ENCODE measurements at places on chromosomes 13 and 19. TPM values are rescaled to one million over a fixed set of nuclear protein-coding genes. Genes with fewer than 3 reads are reported as not detected.

DNA sequence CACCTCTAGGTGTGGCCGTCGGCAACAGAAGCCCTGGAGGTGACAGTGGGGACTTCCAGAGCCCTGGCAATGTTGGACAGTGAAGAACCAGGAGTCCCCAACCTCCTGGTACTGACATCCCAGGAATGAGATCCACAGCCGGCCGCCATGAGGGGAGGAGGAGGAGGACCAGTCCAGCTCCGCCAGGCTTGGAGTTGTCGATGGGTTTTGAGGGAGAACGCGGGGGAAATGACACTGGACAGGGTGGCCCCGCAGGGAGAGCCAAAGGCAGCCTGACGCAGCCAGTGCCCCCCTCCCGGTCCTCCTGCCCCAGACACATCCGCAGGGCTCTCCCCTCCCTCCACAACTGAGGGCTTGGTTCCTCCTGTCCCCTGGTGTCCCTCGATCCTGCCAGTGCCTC, 57.9 kb downstream of the SPACA7 start:
- no peaks in the 10 kb centered on the region for H3K36me3 ChIP-seq
- no peak overlapping the region for H3K27ac ChIP-seq
- DNase-seq, result peak; percentile 62
- H3K4me3 ChIP-seq, result no peak overlapping the region
- no peaks in the 10 kb centered on the region for H3K4me1 ChIP-seq
- H3K27me3 ChIP-seq, result peaks cover 2% of the 10 kb centered on the region

DNA sequence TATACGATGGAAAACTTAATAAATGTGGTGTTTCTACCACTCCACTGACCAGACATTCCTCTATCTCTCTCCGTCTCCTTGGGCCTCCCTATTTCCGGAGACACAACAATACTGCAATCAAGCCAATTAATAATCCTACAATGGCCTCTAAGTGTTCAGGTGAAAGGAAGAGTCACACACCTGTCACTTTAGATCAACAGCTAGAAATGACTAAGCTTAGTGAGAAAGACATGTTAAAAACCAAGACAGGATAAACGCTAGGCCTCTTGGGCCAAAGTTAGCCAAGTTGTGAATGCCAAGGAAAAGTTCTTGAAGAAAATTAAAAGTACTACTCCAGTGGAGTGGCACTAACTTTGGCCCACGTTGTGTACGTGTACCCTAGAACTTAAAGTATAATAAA, 22.5 kb downstream of the ZDHHC20 start:
- H3K4me3 ChIP-seq, result no peak overlapping the region
- no peaks in the 10 kb centered on the region for H3K4me1 ChIP-seq
- no peaks in the 10 kb centered on the region for H3K36me3 ChIP-seq
- peak overlapping the region; percentile 7 for H3K27ac ChIP-seq
- DNase-seq, result no peak

- no peaks in the 10 kb centered on the region for H3K36me3 ChIP-seq
- no peaks in the 10 kb centered on the region for H3K4me1 ChIP-seq
- no peak overlapping the region for H3K4me3 ChIP-seq
- no peak for DNase-seq
Measured at GRCh38 chr13:29077051-29077813, 257.1 kb downstream of the MTUS2 start.

DNA sequence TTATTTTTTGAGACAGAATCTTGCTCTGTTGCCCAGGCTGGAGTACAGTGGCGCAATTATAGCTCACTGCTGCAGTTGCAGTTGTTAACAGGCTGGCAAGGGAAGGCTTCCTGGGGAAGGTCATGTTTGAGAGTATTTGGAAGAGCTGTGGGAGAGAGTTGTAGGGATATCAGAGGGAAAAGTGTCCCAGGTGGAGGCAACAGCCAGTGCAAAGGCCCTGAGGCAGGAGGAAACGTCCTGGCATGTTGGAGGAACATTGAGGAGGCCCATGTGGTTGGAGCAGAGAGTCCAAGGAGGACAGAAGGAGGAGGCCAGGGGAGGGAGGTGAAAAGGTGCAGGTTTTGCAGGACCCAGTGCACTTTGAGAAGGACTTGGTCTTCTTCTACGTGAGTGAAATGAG, 2.2 kb upstream of the DUS3L start:
- H3K36me3 ChIP-seq, result no peaks in the 10 kb centered on the region
- H3K4me3 ChIP-seq, result no peak overlapping the region
- H3K27ac ChIP-seq, result no peak overlapping the region

DNA sequence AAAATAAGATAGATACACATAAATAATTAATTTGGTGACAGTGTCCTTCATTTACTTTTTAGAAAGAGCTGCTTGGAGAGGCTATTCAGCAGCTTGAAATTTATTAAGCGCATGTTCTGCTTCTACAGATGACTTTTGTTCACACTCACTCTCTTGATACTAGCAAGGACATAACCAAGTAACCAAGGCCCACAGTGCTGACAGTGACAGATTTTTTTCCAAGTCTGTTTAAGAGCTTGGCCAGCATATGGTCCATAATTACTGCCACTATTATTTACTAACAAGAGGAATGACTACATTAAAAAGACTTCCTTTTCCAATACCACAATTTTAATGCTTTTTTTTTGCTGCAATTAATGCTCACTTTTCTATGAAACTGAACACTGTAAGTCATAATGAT, 673.7 kb upstream of the MIR17HG start:
- no peaks in the 10 kb centered on the region for H3K4me1 ChIP-seq
- no peak for DNase-seq
- no peak overlapping the region for H3K27ac ChIP-seq
- H3K36me3 ChIP-seq, result no peaks in the 10 kb centered on the region
- H3K4me3 ChIP-seq, result no peak overlapping the region
- H3K27me3 ChIP-seq, result no peaks in the 10 kb centered on the region

GRCh38 chr19:2016041-2016807, 710 bp upstream of the BTBD2 start:
- peak overlapping the region; percentile 59 for H3K4me3 ChIP-seq
- H3K27me3 ChIP-seq, result no peaks in the 10 kb centered on the region
- H3K36me3 ChIP-seq, result no peaks in the 10 kb centered on the region
- peaks cover 3% of the 10 kb centered on the region for H3K4me1 ChIP-seq

DNA sequence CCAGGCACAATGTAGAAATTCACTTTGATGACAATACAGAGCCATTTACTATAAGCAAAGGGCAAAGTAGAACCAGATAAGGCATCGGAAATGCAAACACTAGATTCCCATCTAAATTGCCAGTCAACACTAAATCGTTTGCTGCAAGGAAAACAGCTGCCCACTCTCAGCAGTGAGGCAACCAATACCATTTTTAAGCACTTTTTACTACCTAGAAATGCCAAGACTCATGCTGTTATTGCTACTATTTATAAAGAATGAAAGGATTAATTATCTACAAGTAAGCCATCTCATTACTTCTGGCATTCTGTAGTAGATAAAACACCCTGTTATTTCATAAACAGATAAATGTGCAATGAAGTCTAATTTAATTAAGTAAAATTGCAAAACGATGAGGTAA, 422.0 kb downstream of the FGF14 start:
- no peaks in the 10 kb centered on the region for H3K36me3 ChIP-seq
- H3K27me3 ChIP-seq, result no peaks in the 10 kb centered on the region
- no peak overlapping the region for H3K4me3 ChIP-seq
- DNase-seq, result no peak

DNA sequence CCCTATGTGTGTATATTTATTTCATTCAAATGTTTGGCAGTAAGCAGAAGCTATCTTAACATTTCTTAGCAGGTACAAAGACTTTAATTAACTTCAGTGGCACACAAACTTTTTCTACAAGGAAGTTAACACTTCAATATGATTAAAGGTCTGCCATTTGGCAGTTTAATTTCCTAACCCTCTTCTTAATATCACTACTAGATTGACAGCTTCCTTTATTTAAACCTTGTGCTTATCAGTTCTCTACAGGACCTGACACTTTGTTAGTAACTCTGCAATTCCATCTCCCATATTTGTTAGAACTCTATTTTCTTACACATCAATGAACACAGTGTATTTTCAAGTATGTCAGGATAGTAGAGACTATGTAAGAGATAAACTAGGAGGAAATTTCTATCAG, 152.4 kb upstream of the ATXN8OS start:
- no peaks in the 10 kb centered on the region for H3K36me3 ChIP-seq
- H3K4me1 ChIP-seq, result no peaks in the 10 kb centered on the region
- no peak overlapping the region for H3K27ac ChIP-seq
- H3K27me3 ChIP-seq, result no peaks in the 10 kb centered on the region
- H3K4me3 ChIP-seq, result no peak overlapping the region
- no peak for DNase-seq

DNA sequence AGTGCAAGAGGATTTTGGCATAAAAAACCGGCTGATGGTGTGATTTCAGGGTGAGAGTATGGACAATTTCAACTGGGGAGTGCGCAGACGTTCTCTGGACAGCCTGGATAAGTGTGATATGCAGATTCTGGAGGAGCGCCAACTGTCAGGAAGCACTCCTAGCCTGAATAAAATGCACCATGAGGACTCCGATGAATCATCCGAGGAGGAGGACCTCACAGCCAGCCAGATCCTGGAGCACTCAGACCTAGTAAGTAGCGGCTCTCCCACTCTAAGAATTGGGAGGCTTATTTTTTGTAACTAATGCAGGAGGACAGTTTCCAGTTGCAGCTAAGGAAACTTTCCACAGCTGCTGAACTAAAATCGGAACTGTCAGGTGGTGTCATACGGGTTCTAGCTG, 53.6 kb downstream of the ZAR1L start:
- no peaks in the 10 kb centered on the region for H3K4me1 ChIP-seq
- no peak overlapping the region for H3K27ac ChIP-seq
- H3K36me3 ChIP-seq, result peaks cover 2% of the 10 kb centered on the region
- H3K27me3 ChIP-seq, result no peaks in the 10 kb centered on the region

DNA sequence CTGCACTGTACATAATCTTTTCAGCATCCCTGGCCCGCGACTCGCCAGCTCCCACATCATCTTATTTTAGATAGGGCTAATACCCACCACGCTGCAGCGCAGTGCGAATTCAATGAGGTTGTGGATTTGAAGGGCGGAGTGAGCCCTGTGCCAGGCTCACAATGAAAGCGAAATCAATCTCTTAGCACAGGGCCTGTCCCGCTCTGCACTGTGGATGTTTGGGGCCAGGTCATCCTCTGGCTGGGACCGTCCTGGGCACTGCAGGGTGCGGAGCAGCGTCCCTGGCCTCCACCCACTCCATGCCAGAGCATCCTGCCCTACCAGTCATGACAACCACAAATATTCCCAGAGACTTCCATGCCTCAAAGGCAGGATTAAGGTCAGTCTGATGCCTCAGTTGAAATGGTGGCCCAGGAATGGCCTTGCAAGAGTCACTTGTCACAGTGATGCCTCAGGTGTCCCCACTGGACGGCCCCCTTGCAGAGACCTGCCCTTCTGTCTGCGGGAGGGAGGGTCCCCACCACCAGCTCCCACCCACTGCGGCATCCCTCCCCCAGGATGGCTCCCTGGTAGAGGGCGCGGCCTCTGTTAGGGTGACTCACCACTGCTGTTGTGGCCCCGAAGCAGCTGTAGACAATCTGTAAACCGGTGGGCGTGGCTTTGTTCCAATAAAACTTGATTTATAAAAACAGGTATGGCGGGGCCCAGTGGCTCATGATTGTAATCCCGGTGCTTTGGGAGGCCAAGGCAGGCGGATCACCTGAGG, 5.6 kb downstream of the UHRF1 start:
- H3K4me1 ChIP-seq, result no peaks in the 10 kb centered on the region
- no peak overlapping the region for H3K4me3 ChIP-seq
- H3K36me3 ChIP-seq, result no peaks in the 10 kb centered on the region
- no peak for DNase-seq
- H3K27me3 ChIP-seq, result no peaks in the 10 kb centered on the region
- H3K27ac ChIP-seq, result no peak overlapping the region

GRCh38 chr13:33345842-33346241, 60.3 kb upstream of the STARD13 start:
- H3K36me3 ChIP-seq, result no peaks in the 10 kb centered on the region
- H3K27ac ChIP-seq, result no peak overlapping the region
- no peak overlapping the region for H3K4me3 ChIP-seq
- no peaks in the 10 kb centered on the region for H3K27me3 ChIP-seq
- H3K4me1 ChIP-seq, result peaks cover 4% of the 10 kb centered on the region

DNA sequence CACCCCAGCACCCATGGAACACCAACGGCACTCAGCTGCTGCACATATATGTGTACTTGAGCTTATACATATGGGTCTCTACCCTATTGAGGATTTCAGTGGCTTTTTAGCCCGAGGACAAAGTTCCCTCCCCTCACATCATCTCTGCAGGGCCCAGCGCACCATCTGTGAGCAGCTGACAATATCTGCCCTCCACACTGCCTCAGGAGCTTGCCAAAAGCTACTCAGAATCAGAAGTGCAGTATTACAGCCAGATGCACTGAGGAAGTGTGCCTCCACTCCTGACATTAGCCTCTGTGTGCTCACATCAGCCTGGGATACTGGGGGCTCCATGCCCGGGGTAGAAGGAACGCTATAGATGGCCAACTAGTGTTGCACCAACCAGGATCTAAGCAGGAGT, 903.9 kb downstream of the UQCRFS1 start:
- no peaks in the 10 kb centered on the region for H3K36me3 ChIP-seq
- no peaks in the 10 kb centered on the region for H3K27me3 ChIP-seq
- H3K4me3 ChIP-seq, result no peak overlapping the region
- DNase-seq, result no peak
- no peaks in the 10 kb centered on the region for H3K4me1 ChIP-seq

GRCh38 chr19:17616961-17617806, 61.7 kb downstream of the COLGALT1 start:
- no peak for DNase-seq
- H3K27ac ChIP-seq, result no peak overlapping the region
- H3K27me3 ChIP-seq, result no peaks in the 10 kb centered on the region
- no peak overlapping the region for H3K4me3 ChIP-seq
- no peaks in the 10 kb centered on the region for H3K36me3 ChIP-seq
- no peaks in the 10 kb centered on the region for H3K4me1 ChIP-seq

GRCh38 chr13:24763596-24764275, at the start of gene RNF17:
Gene RNF17 (plus strand): TSS chr13:24764169. CDS start chr13:24764204, 35 bp downstream.
- no peaks in the 10 kb centered on the region for H3K4me1 ChIP-seq
- H3K27ac ChIP-seq, result no peak within 1 kb of the TSS
- no peak for DNase-seq
- H3K36me3 ChIP-seq, result no peaks in the 10 kb centered on the region
- H3K4me3 ChIP-seq, result no peak within 1 kb of the TSS

GRCh38 chr13:28031896-28032288, 43.4 kb upstream of the URAD start:
- DNase-seq, result no peak
- H3K36me3 ChIP-seq, result no peaks in the 10 kb centered on the region
- H3K4me1 ChIP-seq, result no peaks in the 10 kb centered on the region
- no peak overlapping the region for H3K4me3 ChIP-seq
- no peak overlapping the region for H3K27ac ChIP-seq

DNA sequence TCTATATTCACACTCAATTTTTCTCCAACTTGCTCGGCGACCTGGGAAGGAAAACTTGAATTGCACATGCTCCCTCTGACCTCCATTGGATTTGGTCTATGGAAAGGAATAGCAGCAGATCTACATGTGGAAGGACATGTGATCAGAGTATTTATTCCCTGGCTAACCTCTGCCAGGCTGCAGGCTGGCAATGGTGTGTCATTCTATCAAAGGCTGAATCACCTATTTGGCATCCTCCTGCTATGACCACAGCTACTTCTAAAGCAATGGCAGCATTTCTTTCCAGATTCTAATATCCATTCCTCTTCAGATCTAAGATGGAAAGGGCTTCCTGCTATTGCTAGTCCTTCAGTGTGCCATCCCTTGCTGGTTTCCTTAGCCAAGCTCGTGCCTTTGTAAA, 144.3 kb upstream of the FREM2 start:
- DNase-seq, result no peak
- no peaks in the 10 kb centered on the region for H3K4me1 ChIP-seq
- H3K36me3 ChIP-seq, result no peaks in the 10 kb centered on the region
- H3K27ac ChIP-seq, result no peak overlapping the region
- H3K27me3 ChIP-seq, result no peaks in the 10 kb centered on the region

The TSHZ3 gene
- total RNA-seq, result 8.4 TPM

The KRTDAP gene
- not detected for total RNA-seq

The USHBP1 gene
- 8.9 TPM for total RNA-seq

The ZNF177 gene
- total RNA-seq, result 1.8 TPM

The SPACA6 gene
- 25.4 TPM for total RNA-seq

The NMRK2 gene
- total RNA-seq, result 0.69 TPM

The MATK gene
- 2.7 TPM for total RNA-seq

The RASGRP4 gene
- total RNA-seq, result 3.6 TPM
